Smooth muscle cell of the umbilical artery (primary cell): ENCODE measurements at places on chromosomes 1 and 21. TPM values are rescaled to one million over a fixed set of nuclear protein-coding genes. Genes with fewer than 3 reads are reported as not detected.

KIF21B gene
- 0.59 and 3.0 TPM in 2 replicates for total RNA-seq

BCAS2 gene
- 53.4 and 57.9 TPM in 2 replicates for total RNA-seq

GJB4 gene
- total RNA-seq: not detected in 2 replicates

ZFP69B gene
- total RNA-seq: 3.9 and 8.2 TPM in 2 replicates

RPTN gene
- not detected in 2 replicates for total RNA-seq

PLA2G5 gene
- not detected in 2 replicates for total RNA-seq

CD160 gene
- not detected in 2 replicates for total RNA-seq

RBP7 gene
- total RNA-seq: not detected in 2 replicates

AADACL3 gene
- total RNA-seq: not detected in 2 replicates
